A549 (cell line): ENCODE measurements at places on chromosomes 7 and 10.

- DNase-seq: peak; percentile 87
Observed at GRCh38 chr7:102236592-102237287, 49.9 kb upstream of the SH2B2 start.

DNA sequence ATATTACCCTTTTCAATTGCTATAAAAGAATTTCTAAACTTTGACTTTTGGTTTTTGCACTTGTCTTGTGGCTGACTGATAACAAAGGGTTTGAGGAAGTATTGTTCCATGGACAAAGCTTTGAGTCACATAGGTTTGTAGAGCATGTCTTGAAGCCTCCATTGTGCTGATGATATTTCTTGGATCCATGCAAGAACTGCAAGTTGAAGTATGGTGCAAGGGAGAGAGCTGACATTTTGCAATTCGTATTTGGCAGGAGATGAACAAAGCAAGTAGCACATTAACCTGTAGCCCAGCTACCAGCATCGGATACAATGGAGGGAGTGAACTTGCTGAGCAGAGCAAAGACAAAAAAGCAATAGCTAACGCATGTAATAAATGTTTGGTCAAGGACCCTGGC lies 23.4 kb downstream of the MGAM2 start:
- peak; percentile 89 for DNase-seq

DNA sequence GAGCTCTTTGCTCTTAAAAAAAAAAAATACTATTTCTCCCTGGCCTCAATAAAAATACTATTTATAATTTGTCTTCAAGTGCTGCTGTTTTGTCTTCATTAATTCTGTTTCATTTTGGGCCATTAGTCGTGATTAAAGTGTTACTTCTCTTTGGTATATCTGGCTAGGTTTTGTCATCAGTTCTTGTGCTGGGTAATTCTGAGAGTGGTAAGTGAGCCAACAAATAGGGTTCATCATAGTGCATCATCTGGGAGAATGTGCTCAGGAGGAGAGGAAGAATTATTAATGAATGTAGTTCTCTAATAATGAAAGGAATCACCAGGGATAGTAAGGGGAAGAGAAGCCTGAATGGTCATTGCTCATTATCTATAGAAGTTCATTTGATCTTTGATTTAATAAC lies 70.0 kb downstream of the LCOR start:
- no peak for DNase-seq

DNA sequence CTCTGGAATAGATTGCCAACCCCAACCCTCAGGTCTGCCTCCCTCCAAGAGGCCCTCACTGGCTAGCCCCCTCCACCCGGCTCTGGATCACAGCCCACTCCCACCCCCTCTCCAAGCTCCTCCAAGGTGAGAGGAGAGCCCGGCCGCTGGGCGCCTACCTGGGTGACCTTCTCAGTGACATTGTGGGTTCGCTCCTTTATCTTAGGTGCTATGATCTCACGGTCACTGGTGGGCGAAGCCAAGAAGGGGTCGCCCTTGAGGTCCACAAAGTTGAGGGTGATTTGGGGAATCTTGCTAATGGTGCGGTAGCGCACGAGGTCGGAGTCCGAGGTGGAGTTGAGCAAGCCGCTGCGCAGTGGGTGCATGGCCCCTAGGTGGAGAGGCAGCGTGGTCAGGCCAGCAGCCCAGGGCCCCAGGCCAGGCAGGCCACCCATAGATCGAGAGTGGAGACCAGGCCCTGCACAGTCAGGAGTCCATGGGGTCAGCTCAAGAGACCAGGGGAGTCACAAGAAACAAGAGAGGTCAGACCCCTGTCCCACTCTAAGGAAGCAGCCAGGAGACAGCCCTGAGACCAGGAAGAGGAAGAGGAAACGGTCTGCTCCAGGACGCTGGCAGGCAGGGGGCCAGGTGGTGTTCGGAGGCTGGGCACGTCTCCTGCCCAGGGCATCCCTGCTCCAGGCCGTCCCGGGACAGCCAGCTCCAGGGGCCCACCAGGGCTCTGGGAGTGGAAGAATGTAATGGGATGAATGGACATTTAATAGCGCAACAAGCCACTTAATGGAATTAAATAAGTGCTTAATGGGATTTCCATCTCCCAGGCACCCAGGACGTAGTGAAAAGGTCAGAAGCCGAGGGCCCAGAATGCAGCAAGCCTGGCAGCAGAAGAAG lies 20.7 kb downstream of the KCNH2 start:
- no peak for DNase-seq
